Calu3 (cell line): ENCODE measurements at places on chromosomes 1 and 21. TPM values are rescaled to one million over a fixed set of nuclear protein-coding genes. Genes with fewer than 3 reads are reported as not detected.

DNA sequence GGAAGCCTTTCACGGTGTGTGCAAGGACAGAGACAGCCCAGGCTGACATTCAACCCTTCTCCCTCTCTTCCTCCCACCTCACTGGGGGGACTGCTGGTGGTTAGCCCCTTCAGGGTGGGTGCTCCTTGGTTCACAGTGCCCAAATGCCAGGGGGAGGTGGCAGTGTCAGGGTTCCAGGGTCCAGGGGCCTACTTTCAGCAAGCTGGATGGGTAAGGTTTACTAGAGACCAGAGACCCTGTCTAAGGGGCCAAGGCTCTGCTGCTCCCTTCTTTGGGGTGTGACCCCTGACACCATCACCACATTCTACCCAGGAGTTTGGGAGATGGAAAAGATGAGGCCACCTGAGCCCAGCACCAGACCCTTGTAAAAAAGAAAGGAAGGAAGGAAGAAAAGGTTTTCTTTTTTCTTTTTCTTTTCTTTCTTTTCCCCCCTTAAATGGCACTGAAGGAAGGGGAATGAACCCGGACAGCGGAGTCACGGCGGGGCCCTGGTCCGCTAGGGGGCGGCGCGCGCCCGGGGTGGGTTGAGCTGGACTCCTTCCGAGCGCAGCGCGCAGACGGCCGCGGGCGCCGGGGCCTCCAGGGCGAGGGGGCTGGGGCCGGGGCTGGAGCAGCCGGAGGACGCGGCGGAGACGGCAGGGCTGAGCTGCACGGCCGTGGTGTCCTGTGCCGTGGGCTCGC lies 18.8 kb downstream of the KNCN start:
- DNase-seq = peak; percentile 84

GRCh38 chr1:46136711-46137110 lies 4.3 kb upstream of the PIK3R3 start:
- no peak for DNase-seq

- DNase-seq = no peak
Observed at GRCh38 chr1:168134642-168135041, 2.1 kb downstream of the GPR161 start.

GRCh38 chr1:87644579-87645190 lies 316.0 kb downstream of the LMO4 start:
- DNase-seq = peak; percentile 13

GRCh38 chr1:119721896-119722295 lies 10.2 kb downstream of the PHGDH start:
- DNase-seq = no peak

GRCh38 chr1:23537296-23537973 lies 6.4 kb upstream of the E2F2 start:
- DNase-seq = no peak

Gene IBA57
- total RNA-seq = 9.2 and 9.5 TPM in 2 replicates

- DNase-seq = no peak
Observed at GRCh38 chr21:15943009-15943666, 213.4 kb downstream of the USP25 start.

GRCh38 chr1:52059321-52059720 lies 3.2 kb downstream of the BTF3L4 start:
- no peak for DNase-seq

GRCh38 chr1:902802-903201 lies 20.9 kb upstream of the SAMD11 start:
- DNase-seq = no peak

Gene CPT2
- 18.5 and 23.5 TPM in 2 replicates for total RNA-seq

Gene SCAMP3
- total RNA-seq = 85.1 and 104 TPM in 2 replicates

GRCh38 chr21:40372506-40372905 lies 474.5 kb downstream of the DSCAM start:
- DNase-seq = no peak

DNA sequence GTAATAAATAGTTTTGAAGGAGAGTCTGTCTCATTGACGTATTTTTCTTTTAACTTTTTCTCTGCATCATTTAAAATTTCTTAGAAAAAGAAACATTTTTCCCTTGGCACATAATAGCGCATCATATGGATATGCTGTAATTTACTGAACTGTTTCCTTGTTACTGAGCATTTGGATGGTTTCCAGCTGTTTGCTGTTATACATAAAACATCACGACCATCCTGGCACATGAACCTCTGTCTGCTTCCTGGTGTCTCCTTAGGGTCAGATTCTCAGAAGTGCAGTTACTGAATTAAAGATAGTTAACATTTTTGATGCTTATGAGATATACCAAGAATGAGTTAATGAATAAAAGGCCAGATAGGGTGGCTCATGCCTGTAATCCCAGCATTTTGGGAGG lies 67.2 kb downstream of the BACE2 start:
- DNase-seq = no peak

- no peak for DNase-seq
Observed at GRCh38 chr1:41291195-41291594, 49.1 kb upstream of the SCMH1 start.

DNA sequence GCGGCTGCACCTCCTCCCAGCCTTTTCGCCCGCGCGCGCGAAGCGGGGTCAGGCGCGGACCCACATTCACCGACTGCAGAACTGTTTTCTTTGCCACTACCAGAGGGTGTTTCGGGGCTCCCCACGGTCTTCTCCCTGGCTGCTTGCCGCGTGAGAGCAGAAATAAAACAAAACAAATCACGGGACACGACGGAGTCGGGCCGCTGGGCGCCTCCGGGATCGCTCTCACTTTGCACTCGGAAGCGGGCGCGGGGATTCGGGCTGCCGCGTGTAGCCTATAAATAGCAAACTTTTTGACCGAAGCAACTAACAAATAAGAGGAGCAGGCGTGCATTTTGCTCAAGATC lies 412.3 kb upstream of the ESRRG start:
- no peak for DNase-seq

DNA sequence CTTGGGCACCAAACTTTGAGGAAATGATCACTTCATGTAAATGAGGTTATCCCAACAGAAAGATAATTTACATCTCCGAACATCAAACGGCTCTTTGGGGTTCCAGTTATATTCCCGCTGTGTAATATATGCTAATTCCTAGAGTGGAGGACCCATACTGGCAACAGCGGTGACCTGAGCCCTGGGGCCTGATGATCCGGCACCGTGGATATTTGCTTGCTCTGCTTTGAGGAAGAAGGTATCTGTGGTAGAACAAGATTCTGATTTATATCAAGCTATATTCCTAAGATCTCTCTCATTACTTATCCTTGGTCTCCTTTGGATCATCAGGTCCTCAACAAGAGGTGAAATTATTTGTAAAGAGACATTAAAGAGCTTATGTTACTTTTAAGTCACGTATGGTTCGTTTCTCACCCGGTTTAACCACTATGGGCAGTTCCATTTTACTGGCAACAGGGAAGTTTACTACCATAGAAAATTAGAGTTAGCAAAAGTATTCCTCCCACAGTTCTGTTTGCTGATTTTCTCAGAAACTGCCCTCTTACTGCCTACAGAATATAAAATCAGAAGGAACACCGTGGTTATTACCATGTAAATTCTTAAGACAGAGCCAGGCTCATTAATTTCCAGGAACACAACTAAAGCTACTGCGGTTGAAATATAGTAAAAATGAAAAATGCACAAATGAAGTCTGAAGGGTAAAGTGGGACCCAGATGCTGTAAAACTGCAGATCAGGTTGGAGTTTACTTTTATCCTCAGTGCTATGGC lies 56.7 kb downstream of the MRPL39 start:
- no peak for DNase-seq

Gene WNT3A
- not detected in 2 replicates for total RNA-seq

DNA sequence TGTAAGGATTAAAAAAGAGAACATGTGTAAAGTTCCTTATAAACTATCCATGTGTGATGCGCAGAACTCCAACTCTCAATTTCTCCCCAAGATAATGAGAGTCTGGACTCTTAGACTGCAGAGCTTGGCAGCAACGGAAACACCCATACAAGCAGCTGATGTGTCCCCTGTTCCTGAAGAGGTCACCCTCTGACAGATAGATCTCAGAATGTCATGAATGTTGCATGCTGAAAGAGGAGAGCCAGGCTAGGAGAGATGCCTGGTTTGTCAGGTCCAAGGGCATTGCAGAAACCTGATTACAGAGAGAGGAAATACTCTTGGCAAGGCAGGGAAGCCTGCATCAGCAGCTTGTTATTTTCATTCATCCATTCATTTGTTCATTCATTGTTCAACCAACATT lies 24.2 kb downstream of the MTARC1 start:
- DNase-seq = no peak

- no peak for DNase-seq
Observed at GRCh38 chr1:2641381-2642130, 8.7 kb upstream of the MMEL1 start.

Gene MLLT11
- total RNA-seq = 1.5 and 2.1 TPM in 2 replicates

GRCh38 chr1:200351826-200352549 lies 57.8 kb downstream of the ZNF281 start:
- no peak for DNase-seq
